8988T (cell line): ENCODE measurements at places on chromosomes 6 and 20.

DNA sequence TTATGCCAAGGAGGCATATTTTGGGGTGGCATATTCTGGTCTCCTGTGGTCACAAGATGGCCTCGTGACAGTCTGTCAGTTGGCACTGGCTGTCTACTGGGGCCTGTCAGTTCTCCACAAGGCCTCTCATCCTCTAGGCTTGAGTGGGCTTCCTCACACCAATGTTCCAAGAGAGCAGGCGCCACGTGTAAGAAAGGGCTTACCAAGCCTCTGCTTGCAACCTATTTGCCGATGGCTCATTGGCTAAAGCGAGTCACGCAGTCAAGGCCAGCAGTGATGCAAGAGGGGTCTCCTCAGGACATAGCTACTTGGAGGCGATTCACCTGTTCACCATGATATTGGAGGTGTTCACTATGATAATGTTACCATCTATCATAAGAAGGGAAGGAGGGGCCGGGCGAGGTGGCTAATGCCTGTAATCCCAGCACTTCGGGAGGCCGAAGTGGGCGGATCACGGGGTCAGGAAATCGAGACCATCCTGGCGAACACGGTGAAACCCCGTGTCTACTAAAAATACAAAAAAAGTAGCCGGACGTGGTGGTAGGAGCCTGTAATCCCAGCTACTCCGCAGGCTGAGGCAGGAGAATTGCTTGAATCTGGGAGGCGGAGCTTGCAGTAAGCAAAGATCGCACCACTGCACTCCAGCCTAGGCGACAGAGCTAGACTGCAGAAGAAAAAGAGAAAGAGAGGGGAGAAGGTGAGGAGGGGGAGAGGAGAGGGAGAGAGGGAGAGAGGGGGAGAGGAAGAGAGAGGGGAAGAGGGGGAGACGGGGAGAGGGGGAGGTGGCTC lies 35.3 kb downstream of the C6orf52 start:
- no peak for DNase-seq

DNA sequence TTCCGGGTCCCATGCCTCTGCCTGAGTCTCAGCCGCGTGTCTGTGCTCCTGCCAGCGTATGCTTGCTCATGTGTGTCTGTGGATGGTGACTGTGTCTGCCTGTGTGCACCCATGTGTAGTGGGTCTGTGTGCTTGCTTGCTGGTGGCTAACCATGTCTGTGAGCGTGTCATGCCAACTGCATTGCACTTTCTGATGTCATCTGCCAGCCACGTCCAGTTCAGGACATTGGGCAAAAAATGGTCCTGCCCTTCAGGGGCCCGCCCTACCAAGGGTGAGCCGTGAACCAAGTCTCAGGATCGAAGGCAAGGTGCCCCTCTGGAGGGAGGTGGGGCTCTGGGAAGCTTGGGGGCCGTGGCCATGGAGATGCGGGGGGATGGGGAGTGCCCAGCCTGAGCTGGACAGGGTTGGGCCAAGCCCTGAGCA lies 9.4 kb upstream of the ZBTB46 start:
- no peak for DNase-seq

DNA sequence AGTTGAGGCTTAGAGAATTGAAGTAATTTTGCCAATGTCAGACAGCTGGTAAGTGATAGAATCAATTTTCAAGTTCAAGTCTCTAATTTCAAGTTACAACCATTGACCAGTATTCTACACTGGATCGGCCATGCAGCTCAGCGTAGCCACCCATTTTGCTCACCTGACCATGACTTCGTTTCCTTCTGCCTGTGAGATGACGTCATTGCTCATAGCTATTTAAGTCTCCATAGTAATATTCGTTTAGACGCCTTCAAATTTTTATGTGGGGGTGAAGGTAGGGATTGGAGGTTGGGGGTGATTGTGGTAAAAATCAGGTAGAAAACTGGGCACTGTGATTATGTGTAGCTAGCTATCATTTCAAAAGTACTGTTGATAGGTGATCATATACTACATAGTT lies 5.6 kb upstream of the HTR1B start:
- no peak for DNase-seq

GRCh38 chr6:36596356-36596755 lies 2.2 kb downstream of the SRSF3 start:
- DNase-seq = no peak

GRCh38 chr6:38493931-38494547 lies 145.7 kb downstream of the BTBD9 start:
- DNase-seq = no peak

DNA sequence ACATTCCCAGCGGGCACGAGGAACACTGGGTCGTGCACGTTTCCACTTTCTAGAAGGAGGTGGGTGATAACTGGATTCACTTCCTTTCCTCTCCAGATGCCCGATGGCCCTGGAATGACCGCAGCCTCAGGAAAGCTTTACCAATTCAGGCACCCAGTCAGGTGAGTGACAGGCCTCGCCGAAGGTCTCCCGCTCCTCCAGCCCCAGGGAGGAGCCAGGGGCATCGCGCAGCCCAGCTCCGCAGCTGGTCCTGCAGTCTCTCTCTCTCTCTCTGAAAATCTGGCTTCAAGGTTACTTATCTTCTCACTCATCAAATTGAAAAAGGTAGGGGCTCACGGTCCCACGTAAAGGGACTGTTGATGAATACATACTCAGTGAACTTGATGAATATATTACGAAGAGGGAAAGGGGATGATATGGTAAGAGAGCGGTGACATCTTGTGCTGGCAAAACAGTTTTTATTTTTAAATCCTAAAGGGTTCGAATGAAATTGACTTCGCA lies 891 bp downstream of the RIPPLY2 start:
- DNase-seq = no peak

GRCh38 chr20:40680161-40680959 lies 8.7 kb downstream of the MAFB start:
- no peak for DNase-seq

- DNase-seq = no peak
Observed at GRCh38 chr20:25072226-25072811, 9.6 kb downstream of the VSX1 start.

- no peak for DNase-seq
Observed at GRCh38 chr6:112320561-112321318, 26.4 kb upstream of the RFPL4B start.

GRCh38 chr20:41134362-41135186 lies 2.8 kb upstream of the PLCG1 start:
- DNase-seq = no peak

DNA sequence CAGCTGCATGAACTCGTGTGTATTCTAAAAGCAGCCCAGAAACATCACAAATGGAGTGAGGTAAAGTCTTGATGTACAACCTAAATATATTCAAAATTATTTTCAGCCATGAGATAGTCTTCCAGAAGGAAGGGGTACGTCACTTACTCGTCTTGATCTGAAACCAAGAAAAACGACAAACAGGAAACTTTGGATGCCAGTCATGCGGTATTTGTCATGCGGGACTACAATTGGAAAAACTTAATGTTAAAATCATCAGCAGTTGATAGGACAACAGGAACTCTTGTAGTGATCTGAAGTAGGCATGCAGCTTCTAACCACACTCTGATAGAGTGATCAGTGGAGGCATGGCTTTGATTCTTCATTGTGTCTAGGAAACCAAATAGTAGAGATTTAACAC lies 29.7 kb downstream of the FAM217A start:
- no peak for DNase-seq

DNA sequence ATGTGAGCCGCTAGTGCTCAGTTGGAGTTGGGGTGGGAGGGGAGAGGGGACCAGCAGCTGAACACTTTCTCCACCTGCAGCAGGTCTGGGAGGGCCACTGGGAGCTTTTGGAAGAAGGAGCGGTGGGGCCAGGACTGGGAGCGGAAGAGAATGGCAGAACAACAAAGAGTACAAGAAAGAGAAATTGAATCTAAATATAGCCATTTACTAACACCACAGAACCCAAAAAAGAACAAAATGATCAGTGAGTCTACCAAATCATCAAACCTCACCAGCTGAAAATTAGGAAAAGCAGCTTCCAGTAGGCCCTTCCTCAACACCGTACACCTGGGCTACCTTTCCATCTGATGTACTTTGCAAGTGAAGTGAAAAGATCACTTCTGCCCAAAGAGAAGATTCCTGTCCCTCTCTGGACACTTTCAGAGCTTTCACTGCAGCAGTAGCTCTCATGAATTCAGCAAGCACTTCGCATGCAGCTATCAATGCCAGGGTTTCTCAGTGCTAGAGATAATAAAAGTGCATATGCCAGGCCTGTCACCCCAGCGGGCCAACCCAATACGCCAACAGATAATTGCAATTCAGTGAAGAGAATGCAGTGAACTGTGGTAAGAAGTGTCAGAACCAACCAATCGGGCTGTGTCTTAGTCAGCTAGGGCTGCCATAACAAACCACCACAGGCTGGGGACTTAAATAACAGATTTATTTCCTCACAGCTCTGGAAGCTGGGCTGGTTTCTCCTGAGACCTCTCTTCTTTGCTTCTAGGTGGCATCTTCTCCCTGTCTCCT lies 597 bp downstream of the LY86 start:
- DNase-seq = no peak

DNA sequence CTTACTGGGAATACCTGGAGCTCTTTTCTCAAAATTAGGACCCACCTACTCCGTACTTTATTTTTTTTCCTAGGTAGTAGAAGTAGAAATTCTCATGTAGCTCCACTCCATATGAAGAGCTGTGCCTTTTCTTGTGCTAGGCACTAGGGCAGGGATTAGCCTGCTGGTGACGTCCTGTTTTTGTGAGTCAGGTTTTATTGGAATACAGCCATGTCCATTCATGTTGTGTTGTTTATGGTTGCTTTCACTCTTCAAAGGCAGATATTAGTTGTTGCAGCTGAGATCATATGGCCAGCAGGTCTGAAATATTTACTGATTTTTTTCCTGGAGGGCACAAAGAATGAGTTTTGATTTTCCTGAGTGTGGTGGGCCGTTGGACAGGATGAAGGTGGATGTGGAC lies 20.5 kb downstream of the XRN2 start:
- no peak for DNase-seq

GRCh38 chr6:10970731-10971130 lies 73.4 kb downstream of the ELOVL2 start:
- no peak for DNase-seq

DNA sequence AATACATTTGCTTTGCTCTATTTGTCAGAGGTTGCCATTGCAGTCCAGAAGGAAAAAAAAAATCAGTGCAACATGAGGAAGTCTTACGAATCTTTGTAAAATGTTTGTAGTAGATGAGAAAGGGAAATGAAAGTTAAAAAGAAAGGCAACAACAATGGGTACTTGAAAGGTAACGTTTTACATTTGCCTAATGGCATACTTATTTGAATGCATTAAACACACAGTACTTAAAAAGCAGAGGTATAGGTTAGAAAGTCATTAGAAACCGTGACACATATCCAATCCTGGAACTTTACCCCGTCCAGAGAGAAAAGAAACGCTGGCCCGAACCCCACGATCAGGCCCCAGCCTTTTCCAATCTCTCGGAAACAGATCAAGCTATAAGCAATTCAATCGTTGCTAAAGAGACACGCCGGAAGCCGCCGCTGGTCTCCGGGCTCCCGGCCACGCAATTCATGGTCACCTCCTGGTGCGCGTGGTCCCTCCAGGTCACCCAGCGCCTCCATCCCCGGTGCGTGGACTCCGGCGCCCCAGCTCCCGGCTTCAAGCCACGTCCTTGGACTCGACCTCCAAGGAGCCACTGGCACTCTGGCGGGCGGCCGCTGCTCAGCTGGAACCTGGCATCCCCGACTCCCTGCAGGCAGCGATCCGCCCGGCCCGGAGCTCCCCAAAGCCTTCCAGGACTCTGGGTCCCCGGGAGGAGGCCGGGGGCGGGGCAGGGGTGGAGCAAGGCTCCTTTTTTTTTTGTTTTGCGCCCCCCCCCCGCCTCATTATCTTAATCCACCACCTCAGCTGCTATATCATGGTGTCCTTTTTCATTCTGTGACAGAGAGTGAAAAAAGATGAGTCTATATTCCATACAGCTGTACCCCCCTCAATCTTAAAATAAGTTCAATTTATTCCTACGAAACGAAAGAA lies at the start of gene SLC18B1:
Gene SLC18B1 (minus strand): TSS at position 687 of the 918 bp plus-strand sequence. CDS start 181 bp downstream, at position 506.
- DNase-seq = no peak

DNA sequence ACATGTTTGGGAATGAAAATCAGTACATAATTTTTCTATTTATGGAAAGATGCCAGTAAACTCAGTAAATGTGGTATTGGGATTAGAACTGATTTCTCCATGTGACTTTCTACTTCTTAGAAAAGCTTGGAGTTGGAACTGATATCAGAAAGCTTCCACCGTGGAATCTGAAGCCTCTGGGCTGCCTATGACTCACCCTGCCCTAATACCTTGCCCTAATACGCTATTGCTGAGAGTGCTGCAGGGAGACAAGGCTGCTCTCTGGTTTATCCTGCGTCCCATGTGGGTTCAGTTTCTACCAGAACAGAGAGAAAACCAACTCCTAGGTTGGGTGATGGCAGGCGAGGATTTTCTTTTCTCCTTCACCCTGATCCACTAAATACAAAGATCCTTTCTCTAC lies 3.3 kb upstream of the STMND1 start:
- no peak for DNase-seq

DNA sequence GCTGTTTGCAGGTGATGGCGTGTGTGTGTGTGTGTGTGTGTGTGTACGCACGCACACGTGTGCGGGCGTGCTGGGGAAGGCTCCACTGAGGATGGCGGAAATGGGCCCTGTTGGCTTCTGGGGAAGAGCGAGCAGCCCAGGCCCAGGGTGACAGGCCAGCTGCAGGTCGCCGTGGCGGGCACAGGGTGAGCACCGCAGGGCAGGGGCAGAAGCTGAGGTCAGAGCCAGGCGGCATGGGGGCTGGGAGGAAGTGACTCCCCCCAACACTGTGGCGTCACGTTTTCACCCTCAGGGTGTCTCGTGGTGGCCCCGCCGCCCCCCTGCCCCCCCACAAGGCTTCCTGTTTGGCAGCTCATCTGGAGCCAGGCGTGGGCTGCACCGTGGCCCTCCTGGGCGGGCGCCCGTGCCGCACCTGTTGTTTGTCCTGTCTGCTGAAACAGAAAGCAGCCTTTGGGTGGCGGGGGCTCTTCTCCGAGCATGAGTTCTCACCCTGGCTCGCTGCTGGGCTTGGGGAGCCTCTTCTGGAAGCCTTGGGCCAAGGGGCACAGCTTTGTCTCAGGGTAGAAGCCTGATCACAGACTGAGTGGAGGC lies 7.1 kb downstream of the RBM38 start:
- no peak for DNase-seq

- DNase-seq = peak; percentile 37
Observed at GRCh38 chr6:73523434-73524123, 2.7 kb upstream of the EEF1A1 start.

DNA sequence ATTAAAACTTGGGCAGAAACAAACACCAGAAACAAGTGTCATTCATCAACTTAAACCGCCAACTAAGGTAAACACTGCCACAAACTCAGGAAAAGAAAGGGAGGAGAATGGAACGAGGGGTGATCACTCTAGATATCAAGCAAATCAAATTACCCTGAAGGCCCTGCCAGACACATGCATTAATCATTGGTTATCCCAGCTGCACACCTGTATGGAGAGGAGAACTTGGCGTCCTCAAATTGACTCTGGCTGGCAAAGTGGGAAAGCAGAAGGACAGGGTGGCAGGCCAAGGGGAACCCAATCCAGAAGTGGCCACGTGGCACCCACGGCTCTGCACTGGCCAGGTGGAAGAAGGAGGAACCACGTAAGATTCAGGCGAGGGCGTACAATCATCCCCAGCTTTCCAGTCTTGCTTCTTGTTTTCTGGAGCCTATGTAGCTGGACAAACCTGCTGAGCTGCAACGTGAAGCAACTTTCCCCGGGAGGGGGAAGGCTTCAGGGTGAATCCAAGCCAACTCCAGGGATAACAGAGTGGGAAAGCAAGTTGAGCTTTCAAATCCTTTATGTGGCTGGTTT lies 156.2 kb upstream of the JARID2 start:
- no peak for DNase-seq

GRCh38 chr6:43122146-43122545 lies 46.0 kb downstream of the PTK7 start:
- no peak for DNase-seq

- DNase-seq = no peak
Observed at GRCh38 chr20:19048995-19049501, 163.4 kb upstream of the SLC24A3 start.
